ENCODE measurements at places on chromosomes 2 and 18.

GRCh38 chr2:166984188-166984587, 95.9 kb downstream of the XIRP2 start:
- no peak for DNase-seq

DNA sequence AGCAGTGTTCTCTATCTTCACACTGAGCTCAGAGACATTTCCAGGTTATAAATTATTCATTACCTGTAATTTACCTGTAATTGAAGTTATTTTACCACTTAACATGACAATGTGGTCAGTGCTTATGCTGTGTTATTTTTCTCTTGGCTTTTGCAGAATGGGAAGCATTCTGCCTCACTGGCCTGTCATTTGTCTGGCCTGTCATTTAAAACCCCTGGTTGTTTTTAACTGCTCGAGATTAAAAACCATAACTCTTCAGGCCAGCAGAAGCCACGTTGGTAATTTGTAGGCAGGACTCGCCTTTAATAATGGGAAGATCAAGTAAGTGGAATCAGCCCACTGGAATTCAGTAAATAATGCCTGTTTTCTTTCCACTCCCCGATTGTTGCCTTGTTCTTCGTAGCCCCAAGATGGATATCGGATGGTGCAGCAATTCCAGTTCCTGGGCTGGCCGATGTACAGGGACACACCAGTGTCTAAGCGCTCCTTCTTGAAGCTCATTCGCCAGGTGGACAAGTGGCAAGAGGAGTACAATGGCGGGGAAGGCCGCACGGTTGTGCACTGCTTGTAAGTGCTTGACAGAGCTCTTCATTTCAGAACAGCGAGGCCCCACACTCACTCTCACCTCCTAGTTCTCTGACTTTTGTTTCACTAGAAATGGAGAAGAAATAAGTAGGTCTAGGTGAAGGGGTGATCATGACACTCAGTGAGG, 222.4 kb upstream of the RAB12 start:
- DNase-seq, result no peak

DNA sequence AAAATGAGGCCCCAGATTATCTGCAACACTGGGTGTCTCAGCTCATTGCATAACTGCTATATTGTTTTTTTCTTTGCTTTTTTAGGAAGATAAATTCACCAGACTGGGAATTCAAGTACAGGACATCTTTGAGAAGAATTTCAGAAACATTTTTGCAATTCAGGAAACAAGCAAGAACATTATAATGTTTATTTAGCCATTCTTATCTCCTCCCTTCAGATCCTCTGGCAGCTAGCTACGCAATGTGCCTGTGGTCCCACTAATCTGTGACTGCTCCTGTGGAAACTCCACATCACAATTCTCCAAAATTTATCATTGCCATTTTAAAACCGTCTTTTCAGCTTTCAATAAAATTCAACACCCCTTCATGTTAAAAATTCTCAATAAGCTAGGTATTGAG, 126.8 kb downstream of the SP100 start:
- no peak for DNase-seq

DNA sequence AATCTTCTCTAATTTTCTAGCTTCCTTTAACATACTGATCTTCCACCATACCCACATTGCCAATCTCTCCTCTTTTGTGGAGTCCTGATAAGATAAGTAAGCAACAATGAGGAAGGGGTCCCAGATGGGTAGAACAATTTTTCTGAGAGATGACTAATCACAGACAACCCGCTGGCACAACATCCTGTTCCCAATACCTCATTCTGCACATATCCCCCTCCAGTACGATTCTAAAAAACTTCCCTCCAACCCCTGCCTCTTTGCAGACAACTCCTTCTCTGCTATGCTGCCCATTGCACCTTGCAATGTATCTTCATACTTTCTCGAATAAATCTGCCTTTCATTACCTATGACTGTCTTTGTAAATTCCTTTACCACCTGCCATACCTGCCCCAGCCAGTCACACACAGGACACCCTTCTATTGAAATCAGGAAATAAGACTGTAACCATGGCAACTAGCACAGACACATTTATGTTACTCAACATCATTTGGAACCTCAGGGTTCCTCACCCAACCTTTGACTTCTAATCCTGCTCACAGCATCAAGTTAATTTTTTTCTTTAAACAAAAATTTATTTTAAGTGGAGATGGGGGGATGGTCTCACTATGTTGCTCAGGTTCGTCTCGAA, 7.4 kb upstream of the EXOC6B start:
- no peak for DNase-seq

GRCh38 chr2:56224316-56224715, 40.5 kb downstream of the CCDC85A start:
- no peak for DNase-seq

DNA sequence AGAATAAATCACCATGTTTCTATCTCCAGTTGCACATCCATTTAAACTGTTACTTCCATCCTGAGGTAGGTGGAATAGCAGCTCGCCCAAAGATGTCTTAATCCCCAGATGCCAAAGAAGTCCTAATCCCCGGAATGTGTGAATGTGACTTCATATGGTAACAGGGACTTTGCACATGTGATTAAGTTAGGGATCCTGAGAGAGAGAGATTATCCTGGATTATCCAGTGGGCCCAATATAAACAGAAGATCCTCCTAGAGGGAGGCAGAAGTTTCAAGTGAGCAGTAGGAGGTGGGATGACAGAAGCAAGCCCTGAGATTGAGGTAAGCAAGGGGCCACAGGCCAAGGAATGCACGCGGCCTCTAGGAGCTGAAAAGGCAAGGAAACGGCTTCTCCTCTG, 19.8 kb downstream of the CREG2 start:
- no peak for DNase-seq

DNA sequence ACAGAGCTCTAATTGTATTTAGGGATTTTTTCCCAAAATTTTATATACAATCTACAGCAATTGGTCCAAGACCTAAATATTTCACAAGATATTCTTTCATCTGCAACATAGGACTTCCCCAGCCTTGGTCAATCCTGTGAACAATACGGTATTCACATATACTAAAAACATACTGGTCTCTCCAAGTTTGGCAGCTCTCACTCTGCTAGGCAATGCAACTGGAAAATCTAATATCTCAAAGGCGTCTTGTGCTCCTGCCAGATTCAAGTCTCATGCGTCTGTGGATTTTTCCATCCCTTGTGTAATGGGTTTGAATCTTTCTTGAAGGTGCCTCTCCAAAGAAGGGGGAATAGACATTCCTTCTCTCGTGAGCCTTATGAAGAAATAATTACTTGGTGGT, 27.4 kb upstream of the MBOAT2 start:
- no peak for DNase-seq

DNA sequence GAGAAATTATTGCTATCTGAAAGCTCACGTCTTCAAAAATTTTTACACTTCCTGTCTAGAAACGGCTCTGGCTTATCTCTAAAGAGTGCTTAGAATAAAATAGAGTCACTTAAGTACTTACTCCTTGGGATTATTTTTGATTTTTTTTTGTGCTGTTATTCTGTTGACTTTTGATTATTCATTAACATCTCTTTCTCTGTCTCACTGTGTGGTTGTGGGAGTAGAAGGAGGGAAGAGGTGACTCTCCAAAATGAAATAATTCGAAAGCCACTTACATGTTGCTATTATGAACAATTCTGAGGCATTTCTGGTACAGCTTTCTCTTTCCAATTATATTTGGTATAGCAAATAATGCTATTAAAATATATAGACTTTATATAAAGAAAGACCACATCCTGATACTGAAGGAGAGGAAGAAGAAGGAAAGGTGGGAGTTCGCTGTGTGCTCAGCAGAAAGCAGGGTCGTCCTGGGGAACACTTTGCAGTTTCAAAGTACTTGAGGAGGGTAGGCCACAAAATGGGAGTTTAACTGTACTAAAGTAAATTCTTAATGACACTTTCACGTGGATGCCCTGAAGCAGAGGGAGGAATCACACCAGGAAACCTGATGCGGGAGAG, 9.6 kb upstream of the MMADHC start:
- no peak for DNase-seq

DNA sequence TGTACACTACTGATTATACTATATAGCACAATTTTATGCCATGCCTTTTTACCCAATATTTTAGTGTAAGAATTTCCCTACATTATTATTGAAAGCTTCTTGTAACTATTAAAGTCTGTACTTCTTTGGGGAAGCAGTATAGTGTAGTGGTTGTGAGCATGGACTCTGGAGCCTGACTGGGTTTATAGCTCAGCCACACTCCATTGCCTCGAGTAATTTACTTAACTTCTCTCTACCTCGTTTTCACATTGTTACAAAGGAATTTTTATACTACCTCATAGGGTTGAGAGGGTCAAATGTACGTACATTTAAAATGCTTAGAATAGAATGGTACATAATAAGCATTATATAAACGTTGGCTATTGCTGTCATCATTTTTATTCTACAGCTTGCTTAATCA, 139.2 kb downstream of the UBR3 start:
- no peak for DNase-seq

GRCh38 chr2:224359569-224359968, 42.3 kb downstream of the FAM124B start:
- no peak for DNase-seq

- DNase-seq, result no peak
These were observed 7.2 kb downstream of the SMYD1 start for GRCh38 chr2:88074854-88075292.

GRCh38 chr2:27082773-27083409, 3.7 kb upstream of the KHK start:
- no peak for DNase-seq

GRCh38 chr2:197433780-197434438, 919 bp downstream of the SF3B1 start:
- DNase-seq, result peak; percentile 18

GRCh38 chr2:241846406-241846805, 12.3 kb downstream of the PDCD1 start:
- no peak for DNase-seq

- no peak for DNase-seq
These were observed 828.0 kb downstream of the SLC4A3 start for GRCh38 chr2:220455351-220455990.

DNA sequence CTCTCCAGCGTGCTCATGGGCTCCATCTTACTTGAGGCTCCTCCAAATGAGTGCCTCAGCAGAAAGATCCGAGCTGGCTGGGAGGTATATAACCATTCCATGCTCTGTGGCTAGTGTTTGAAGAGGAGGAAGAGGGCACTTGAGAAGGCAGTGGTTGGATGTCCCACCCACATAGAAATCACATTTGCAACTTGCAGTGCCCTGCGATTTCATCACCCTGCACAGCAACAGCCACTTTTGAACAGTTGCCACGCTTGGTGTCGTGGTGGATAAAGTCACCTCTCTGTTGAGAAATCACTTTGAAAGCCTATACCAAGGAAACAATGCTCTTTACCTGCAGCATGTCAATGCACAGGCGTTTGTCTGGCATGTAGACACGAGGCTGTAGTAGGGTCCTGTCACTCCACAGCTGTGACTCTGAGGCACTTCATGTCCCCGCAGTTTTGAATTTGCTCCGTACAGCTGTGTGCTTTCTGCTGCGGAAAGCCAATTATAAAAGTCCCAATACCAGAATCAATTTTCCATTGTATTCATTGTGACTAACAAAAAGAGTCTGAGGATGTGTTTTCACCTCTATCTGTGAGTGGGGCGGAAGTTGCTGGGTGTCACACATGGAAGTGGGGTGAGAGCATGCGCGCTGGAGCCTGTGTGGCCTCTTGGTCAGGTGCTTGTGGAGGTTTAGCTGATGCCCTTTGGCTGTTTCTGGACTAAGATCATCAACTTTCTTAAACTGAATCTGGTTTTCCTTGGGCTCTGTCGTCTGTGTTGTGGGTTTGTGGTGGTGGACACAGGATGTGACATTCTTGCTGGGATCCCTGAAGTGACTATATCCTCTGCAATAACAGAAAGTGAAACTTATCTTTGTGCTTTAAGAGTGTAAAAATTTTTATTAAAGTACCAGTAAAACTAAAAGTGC, 2.8 kb downstream of the CNDP2 start:
- no peak for DNase-seq

- DNase-seq, result no peak
These were observed 303.3 kb downstream of the GALR1 start for GRCh38 chr18:77552945-77553344.

DNA sequence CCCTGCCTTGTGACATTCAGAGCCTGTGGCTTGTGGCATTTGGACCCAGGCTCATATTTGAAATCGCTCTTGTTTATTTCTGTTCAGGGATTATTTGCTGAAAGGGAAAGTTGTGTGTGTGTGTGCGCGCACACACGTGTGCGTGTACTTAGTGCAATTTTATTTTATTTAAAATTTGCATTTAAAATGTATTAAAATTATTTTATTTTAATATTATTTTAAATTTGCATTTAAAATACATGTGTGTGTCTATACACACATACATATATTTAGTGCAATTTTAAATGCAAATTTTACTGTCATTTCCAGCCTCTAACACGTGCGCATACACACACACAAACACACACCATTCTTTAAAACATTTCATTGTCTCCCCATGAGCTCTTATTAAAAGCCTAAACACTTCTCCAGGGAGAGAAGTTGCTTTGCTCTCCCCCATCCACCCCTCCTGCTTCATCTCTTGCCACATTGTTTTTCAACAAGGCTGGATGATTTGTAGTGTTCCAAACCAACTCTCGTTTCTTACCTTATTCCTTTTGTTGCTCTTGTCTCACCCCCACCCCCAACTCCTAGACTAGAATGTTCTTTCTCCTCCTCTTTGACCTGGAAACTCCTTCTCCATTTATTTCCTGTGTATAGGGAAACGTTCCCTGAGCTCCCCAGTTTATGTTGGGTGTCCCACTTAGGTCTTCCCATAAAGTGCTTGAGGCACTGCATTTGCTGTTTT, 3.8 kb upstream of the CCDC68 start:
- no peak for DNase-seq

DNA sequence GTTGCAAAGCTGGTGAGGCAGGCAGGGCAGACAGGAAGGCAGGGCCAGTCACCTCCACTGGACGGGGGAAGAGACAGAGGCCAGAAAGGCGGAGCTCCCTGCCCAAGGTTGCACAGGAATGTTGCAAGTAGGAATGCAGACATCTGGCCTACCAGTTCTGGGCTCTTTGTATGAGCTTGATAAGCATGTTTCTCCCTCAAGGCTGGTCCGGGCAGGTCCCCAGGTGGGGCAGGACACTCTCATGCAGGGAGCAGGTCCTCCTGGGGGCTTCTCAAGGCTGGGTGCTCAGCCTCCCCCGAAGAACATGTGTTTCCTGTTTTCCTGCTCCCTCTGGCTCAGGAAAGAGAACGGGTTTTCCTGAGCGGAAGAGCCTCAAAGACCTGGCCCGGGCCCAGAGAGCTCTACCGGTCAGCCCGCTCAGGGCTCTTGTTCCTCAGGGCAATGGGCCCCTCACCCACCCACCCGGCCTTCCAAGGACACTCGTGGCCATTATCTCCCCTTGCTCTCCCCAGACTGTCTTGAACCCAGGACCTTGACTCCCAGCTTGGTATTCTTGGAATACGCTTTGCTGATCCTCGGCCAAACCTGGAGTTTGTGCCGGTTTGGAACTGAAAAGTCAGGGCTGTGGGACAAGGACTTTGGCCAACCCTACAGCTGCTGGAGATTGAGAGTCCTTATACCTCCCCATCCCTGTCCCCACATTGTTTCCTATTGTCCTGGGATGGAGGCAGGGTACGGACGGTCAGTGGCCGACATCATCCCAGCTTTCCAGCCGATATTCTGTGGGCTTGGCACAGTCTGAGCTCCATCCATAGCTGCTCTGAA, 87.7 kb upstream of the HAAO start:
- DNase-seq, result no peak

GRCh38 chr2:152695763-152696162, 21.5 kb downstream of the PRPF40A start:
- no peak for DNase-seq

GRCh38 chr18:905948-906415, 1.3 kb downstream of the ADCYAP1 start:
- DNase-seq, result no peak

Data from renal cortex interstitium (tissue), 15 donors.